Cardiac muscle cell (in vitro differentiated cells and primary cell): ENCODE measurements at places on chromosomes 4 and X. TPM values are rescaled to one million over a fixed set of nuclear protein-coding genes. Genes with fewer than 3 reads are reported as not detected.
A peak's percentile ranks its signal among the peaks of the same experiment; 100 is the strongest.

- no peak overlapping the region for H3K27ac ChIP-seq
- no peak for DNase-seq
- H3K4me3 ChIP-seq = no peak overlapping the region
- no peaks in the 10 kb centered on the region for H3K36me3 ChIP-seq
- H3K27me3 ChIP-seq = no peaks in the 10 kb centered on the region
Observed at GRCh38 chr4:152103181-152103901, 342.5 kb upstream of the GATB start.

DNA sequence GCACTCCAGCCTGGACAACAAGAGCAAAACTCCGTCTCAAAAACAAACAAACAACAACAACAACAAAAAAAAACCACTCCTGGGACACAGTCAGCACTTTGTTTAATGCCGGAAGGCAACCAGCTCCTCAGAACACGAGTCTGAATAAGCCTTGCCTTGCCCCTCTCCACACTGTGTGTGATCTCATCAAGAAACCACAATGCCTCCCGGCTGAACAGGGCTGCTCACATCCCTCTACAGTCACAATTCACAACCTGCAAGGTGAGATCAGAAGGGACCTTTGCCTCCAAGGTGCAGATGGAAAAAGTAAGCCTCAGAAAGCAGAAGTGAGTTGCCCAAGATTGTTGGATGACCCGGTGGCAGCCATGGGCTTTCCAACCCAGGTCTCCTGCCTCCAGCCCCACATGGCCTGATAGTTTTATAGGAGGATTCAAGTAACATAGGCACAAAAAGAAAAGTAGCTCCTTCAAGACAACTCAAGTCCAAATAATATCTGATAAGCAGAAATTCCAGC, 80.8 kb downstream of the JAKMIP1 start:
- no peak for DNase-seq
- no peak overlapping the region for H3K27ac ChIP-seq
- H3K4me1 ChIP-seq = no peaks in the 10 kb centered on the region

DNA sequence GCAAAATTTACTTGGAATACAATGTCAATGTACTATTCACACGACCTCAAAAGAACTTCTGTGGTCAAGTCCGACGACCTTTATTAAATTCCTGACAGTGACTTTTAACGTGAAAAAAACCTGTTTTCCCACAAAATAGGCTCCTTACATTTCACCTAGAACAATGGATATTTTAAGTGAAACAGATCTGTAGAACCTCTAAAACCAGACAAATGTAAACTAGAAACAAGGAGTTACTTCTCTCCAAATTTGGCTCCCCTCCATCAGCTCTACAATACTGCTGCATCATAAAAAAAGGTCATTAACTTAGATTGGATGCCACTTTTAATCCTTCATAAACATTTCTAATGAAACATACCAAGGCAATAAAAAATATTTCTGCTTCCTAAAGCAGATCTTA, 1.2 kb downstream of the NEK1 start:
- DNase-seq = no peak
- H3K36me3 ChIP-seq = no peaks in the 10 kb centered on the region
- peaks cover 9% of the 10 kb centered on the region for H3K4me1 ChIP-seq

- H3K4me1 ChIP-seq = no peaks in the 10 kb centered on the region
- no peak overlapping the region for H3K4me3 ChIP-seq
- H3K36me3 ChIP-seq = no peaks in the 10 kb centered on the region
- no peak overlapping the region for H3K27ac ChIP-seq
Observed at GRCh38 chr4:157225096-157225495, 4.6 kb downstream of the GRIA2 start.

- H3K27me3 ChIP-seq = no peaks in the 10 kb centered on the region
- H3K27ac ChIP-seq = no peak overlapping the region
- H3K4me1 ChIP-seq = no peaks in the 10 kb centered on the region
- no peak overlapping the region for H3K4me3 ChIP-seq
- DNase-seq = no peak
- no peaks in the 10 kb centered on the region for H3K36me3 ChIP-seq
Observed at GRCh38 chr4:149735796-149736195, 79.8 kb downstream of the IQCM start.

GRCh38 chr4:22869235-22869634, 176.5 kb downstream of the GBA3 start:
- no peak for DNase-seq
- no peaks in the 10 kb centered on the region for H3K4me1 ChIP-seq
- H3K36me3 ChIP-seq = no peaks in the 10 kb centered on the region
- H3K27me3 ChIP-seq = no peaks in the 10 kb centered on the region
- H3K4me3 ChIP-seq = no peak overlapping the region
- no peak overlapping the region for H3K27ac ChIP-seq

DNA sequence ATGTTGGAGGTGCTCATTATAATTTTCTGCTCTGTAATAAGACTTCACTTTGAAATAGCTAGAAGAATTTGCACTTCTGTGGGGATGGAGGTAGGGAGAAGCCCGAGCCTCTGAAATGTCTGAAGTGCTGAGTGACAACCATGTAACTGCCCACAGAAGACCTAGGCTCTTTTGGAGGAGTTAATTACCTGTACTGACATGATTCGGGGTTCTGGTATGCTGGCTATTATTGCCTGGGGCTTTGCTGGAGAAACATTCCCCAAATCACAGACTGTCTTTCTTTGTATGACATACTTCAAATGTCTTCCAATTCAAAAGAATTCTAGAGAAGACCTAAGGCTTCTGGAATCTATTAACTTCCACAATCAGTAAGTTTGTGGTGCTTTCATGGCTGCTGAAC, 211.2 kb upstream of the POF1B start:
- no peak for DNase-seq
- no peaks in the 10 kb centered on the region for H3K4me1 ChIP-seq

DNA sequence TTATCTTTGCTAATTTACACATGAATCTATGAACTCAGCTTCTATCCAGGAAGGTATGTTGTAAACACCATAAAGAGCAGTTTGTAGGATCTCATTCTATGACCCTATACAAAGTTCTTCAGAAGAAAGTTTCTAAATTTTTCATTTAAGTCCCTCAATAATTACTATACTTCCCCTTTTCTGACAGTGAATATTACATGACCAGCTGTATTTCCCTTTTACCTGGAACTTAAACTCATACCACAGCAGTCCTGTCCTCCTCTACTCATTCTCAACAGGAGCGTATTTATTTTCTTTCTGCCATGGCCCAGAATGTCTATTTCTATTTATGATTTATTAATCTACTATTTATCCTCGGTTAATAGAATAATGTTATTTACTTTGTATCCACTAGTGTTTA, 15.8 kb downstream of the RASGEF1B start:
- no peak overlapping the region for H3K4me3 ChIP-seq
- H3K4me1 ChIP-seq = no peaks in the 10 kb centered on the region
- no peak for DNase-seq
- H3K27ac ChIP-seq = no peak overlapping the region
- H3K36me3 ChIP-seq = peaks cover 2% of the 10 kb centered on the region
- H3K27me3 ChIP-seq = no peaks in the 10 kb centered on the region

DNA sequence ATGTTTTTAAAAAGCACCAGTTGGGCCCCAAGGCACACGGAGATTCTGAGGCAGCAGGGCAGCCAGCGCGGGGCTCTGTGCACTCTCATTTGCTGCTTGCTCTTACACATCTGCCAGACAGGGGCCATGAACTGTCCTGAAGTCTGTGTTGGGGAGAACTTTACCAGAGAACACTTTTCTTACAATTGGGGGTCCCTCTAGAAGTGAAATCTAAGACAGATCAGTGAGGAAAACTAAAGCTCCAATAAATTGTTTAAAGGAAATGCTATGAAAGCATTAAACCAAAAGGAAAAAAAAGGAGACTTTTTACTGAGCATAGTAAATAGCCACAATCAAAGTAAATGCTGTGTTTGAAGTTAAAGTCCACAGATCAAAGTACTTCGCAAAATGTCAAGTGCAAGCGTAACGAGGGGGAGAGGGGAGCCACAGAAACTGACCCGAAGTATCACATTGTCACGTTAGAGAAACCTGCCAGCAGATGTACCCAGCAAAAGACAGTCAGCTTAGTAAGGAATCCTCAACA, 37.8 kb downstream of the SORBS2 start:
- peaks cover 3% of the 10 kb centered on the region for H3K36me3 ChIP-seq
- peak; percentile 39 for DNase-seq
- H3K27ac ChIP-seq = peak overlapping the region; percentile 86
- peak overlapping the region; percentile 60 for H3K4me3 ChIP-seq
- peaks cover 55% of the 10 kb centered on the region for H3K4me1 ChIP-seq

DNA sequence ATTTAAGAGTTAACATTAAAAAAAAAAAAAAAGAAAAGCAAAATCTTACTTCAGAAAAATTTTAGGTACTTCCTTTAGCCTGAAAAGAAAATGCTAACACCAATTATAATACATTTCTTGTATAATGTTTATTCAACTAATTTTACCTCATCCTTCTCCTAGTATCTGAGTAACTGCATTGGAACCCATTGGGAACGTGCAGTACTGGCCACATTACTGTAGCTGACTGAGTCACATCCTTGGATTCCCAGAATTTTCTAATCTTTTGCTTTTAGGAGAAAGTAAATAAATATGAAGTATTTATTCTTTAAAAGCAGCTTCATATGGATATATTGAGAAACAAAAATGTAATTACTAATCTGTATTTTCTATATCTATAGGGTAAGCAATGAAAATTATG, 82.6 kb upstream of the SLITRK2 start:
- no peaks in the 10 kb centered on the region for H3K4me1 ChIP-seq
- no peaks in the 10 kb centered on the region for H3K27me3 ChIP-seq
- no peak overlapping the region for H3K27ac ChIP-seq
- H3K36me3 ChIP-seq = no peaks in the 10 kb centered on the region

GRCh38 chr4:121226362-121226761, 62.2 kb upstream of the TNIP3 start:
- peaks cover 10% of the 10 kb centered on the region for H3K4me1 ChIP-seq
- no peaks in the 10 kb centered on the region for H3K36me3 ChIP-seq
- no peak overlapping the region for H3K27ac ChIP-seq

- no peaks in the 10 kb centered on the region for H3K36me3 ChIP-seq
- no peak overlapping the region for H3K4me3 ChIP-seq
- H3K4me1 ChIP-seq = peaks cover 3% of the 10 kb centered on the region
- H3K27me3 ChIP-seq = no peaks in the 10 kb centered on the region
- H3K27ac ChIP-seq = no peak overlapping the region
Observed at GRCh38 chr4:62161446-62161845, 961.3 kb downstream of the ADGRL3 start.

- no peaks in the 10 kb centered on the region for H3K36me3 ChIP-seq
- peaks cover 100% of the 10 kb centered on the region for H3K27me3 ChIP-seq
- peaks cover 7% of the 10 kb centered on the region for H3K4me1 ChIP-seq
- DNase-seq = no peak
Observed at GRCh38 chr4:112516471-112517066, 589 bp upstream of the NEUROG2 start.

- no peaks in the 10 kb centered on the region for H3K4me1 ChIP-seq
- no peak overlapping the region for H3K27ac ChIP-seq
- H3K4me3 ChIP-seq = no peak overlapping the region
- no peak for DNase-seq
- H3K27me3 ChIP-seq = no peaks in the 10 kb centered on the region
Observed at GRCh38 chr4:55729351-55730279, 90.0 kb upstream of the EXOC1L start.

DNA sequence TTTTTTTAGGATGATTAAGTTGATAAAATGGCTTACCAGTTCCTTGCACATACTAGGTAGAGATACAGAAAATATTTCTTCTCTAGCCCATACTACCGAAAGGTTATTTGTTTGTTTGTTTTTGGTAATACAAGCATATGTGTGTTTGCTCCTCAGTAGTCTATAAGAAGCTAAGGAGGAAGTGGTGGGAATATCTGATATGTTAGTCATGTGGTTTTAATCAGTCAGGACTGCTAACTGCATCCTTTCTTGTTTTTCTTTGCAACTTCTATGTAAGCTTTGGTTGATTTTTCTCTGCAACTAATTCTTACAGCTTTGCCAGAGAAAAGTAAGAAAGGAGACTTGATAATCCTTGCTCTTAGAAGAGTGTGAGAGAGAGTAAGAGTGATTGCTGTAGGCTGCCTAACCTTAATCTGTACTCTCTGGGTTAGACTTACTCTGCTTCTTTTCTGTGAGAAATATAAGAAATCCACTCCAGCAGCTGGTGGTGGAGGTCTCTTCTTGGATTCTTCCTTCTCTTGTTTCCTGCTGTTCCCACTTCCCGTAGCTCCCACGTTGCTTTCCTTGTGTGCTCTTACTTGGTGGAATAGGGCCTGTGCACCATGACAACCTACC, 28.3 kb downstream of the SEPTIN11 start:
- no peaks in the 10 kb centered on the region for H3K4me1 ChIP-seq
- no peaks in the 10 kb centered on the region for H3K36me3 ChIP-seq
- no peak overlapping the region for H3K27ac ChIP-seq
- no peak overlapping the region for H3K4me3 ChIP-seq

- no peak overlapping the region for H3K4me3 ChIP-seq
- no peak overlapping the region for H3K27ac ChIP-seq
- no peaks in the 10 kb centered on the region for H3K36me3 ChIP-seq
Observed at GRCh38 chr4:88478247-88478646, 21.3 kb downstream of the HERC5 start.

DNA sequence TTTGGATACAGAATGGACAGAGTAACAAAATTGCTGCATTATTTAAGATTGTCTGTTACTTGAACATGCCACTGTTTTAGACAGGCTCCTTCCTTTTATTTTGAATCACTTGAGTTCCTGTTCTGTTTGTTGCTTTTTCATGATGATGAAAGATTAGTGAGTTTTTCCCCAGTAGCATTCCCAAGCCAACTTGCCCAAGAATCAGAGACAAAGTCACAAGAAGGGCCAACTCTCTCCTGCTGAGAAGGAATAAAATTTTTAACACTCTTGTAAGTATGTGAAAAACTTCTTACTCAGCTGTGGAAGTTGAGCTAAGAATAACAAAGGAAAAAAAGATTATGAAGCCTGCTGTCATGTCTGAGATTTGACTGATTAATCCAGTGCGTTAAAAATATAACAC, 104.2 kb downstream of the KLHL8 start:
- peaks cover 10% of the 10 kb centered on the region for H3K36me3 ChIP-seq
- DNase-seq = no peak
- peaks cover 29% of the 10 kb centered on the region for H3K4me1 ChIP-seq
- H3K27me3 ChIP-seq = no peaks in the 10 kb centered on the region
- H3K4me3 ChIP-seq = no peak overlapping the region

DNA sequence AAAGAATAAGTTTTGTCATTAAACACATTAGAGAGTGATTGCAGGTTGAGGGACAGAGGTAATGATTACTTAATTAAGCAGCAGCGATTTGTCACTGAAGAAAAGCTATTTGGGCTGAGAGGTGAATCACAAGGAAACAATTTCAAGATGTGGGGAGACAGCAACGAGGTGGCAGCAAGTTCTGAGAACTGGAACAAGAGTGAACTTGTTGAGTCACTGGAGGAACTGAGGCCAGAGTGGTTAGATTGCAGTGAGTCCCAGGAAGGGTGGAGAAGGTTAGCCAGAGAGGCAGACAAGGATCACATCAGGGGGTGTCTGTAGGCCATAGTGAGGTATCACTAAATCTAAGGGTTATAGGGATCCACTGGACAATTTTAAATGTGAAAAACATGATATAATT, 57.9 kb upstream of the TMPRSS11A start:
- no peak overlapping the region for H3K27ac ChIP-seq
- H3K4me1 ChIP-seq = no peaks in the 10 kb centered on the region
- no peak overlapping the region for H3K4me3 ChIP-seq
- H3K36me3 ChIP-seq = no peaks in the 10 kb centered on the region
- DNase-seq = peak; percentile 5

Gene TMPRSS11F
- not detected in 2 replicates for polyA plus RNA-seq

Gene SSX1
- polyA plus RNA-seq = not detected in 2 replicates

Gene ADH6
- polyA plus RNA-seq = 0.72 TPM in 1 of 2 replicates, not detected in the other

Gene MGARP
- polyA plus RNA-seq = 4.4 and 4.6 TPM in 2 replicates

Gene ACOT9
- 31.1 and 37.2 TPM in 2 replicates for polyA plus RNA-seq

Gene CDX4
- polyA plus RNA-seq = not detected in 2 replicates

Gene TMEM271
- not detected in 2 replicates for polyA plus RNA-seq

Gene GPRIN3
- 5.1 and 7.1 TPM in 2 replicates for polyA plus RNA-seq

Gene CFAP47
- polyA plus RNA-seq = 0.04 TPM in 1 of 2 replicates, not detected in the other

Gene FAM114A1
- polyA plus RNA-seq = 32.2 and 33.1 TPM in 2 replicates

Gene FGG
- polyA plus RNA-seq = 0.68 TPM in 1 of 2 replicates, not detected in the other

Gene CLNK
- polyA plus RNA-seq = not detected in 2 replicates

Gene GRPR
- 0.21 and 0.52 TPM in 2 replicates for polyA plus RNA-seq
